ENCODE measurements at places on chromosomes 7 and 10. TPM values are rescaled to one million over a fixed set of nuclear protein-coding genes. Genes with fewer than 3 reads are reported as not detected.
A peak's percentile ranks its signal among the peaks of the same experiment; 100 is the strongest.

Gene WIPF3
- total RNA-seq = 4.4 TPM

Gene TAS2R41
- total RNA-seq = not detected

Gene CHST3
- 22.6 TPM for total RNA-seq

Gene C10orf143
- total RNA-seq = 2.8 TPM

Gene NKX1-2
- total RNA-seq = not detected

Gene CRYGN
- total RNA-seq = not detected

Gene KCP
- 0.28 TPM for total RNA-seq

- no peak for DNase-seq
These were observed 668 bp downstream of the GPR37 start for GRCh38 chr7:124764847-124765400.

DNA sequence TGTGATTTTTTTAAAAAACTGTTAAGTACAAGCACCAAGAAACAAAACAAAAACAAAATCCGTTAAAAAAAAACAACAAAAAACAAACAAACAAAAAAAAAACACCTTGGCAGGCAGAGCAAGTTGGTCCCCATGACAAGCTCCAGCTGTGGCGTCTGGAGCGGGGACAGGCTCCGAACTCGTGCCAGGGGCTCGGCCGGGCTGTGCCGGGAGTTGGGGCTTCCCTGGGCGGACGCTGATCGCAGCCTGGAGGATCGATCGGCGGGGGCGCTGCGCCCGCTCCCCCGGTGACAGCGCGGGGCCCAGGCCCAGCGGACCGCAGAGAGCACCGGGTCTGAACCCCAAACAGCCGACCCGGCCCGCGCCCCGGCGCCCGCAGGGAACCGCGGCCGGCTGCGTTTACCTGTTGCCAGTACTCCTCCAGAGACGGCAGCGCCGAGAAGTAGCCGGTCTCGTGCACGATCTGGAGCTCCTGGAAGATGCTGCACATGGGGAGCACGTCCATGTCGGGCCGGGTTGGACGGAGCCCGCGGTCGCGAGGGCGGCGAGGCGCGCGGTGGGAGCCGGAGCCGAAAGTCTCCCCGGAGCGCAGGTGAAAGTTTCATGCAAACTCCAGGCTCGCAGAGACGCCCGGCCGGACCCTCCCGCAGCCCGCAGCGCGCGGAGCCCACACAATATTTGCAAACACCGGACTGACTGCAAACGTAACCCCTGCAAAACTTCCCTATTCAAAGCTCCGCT lies at the start of gene KLF6:
Gene KLF6, minus strand, starts transcription at position 700 of the 741 bp plus-strand sequence. Its CDS starts 195 bp downstream, at position 505.
- DNase-seq = peak; percentile 89

- DNase-seq = no peak
These were observed 181.6 kb downstream of the EVX1 start for GRCh38 chr7:27424231-27424630.

GRCh38 chr7:128042012-128042411 lies 10.8 kb upstream of the LRRC4 start:
- no peak for DNase-seq

DNA sequence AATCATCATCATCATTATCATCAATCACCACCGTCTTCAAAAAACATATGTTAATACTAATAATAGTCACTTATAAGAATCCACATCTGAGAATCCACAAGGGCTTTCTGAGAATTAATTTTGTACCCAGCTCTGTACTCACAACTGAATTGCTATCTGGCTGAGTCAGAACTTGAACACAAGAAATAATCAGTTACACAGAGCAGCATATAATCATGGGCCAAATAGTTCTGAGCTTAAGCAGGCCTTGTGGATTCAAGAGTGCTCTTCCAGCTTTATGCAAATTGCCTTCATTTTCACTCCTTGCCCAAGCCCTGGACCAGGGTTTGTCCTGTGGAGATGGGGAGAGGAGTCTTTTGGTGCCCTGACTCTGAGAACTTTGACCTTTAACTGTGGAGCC lies 304.5 kb downstream of the ZNF248 start:
- DNase-seq = no peak

DNA sequence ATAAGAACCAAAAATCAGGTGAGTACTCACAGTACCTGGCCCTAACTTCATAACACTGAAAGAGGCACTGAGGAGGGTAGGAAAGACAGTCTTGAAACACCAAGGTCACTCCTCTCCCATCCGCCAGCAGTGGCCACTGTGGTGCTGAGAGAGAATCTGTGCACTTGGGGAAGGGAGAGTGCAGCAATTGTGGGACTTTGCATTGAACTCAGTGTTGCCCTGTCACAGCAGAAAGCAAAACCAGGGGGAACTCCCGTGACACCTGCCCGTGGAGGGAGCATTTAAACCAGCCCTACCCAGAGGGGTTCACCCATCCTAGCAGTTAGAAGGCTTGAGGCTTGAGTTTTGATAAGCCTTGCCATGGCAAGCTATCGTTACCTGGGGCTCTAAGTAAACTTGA lies 35.2 kb upstream of the MAP3K8 start:
- DNase-seq = no peak

DNA sequence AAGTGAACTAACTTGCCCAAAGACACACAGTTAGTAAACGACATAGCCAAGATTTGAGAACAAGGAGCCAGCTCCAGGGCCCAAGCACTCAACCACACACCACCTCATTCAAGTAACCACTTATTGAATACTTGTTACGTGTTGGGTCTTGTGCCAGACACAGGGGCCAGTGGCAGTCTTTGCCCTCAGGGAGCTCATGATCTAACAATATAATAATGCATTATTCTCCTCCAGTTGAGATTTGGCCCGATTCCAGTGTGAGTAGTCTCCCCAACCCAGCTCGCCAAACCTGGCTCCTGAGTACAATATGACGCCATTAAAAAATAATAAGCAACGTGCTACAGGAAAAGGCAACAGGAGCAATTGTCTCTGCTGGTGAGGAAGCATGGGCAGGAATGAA lies 14.4 kb upstream of the STK17A start:
- no peak for DNase-seq

GRCh38 chr7:135168489-135169140 lies 1.9 kb downstream of the CYREN start:
- no peak for DNase-seq

- no peak for DNase-seq
These were observed 42.2 kb upstream of the LAMB1 start for GRCh38 chr7:108045154-108045553.

DNA sequence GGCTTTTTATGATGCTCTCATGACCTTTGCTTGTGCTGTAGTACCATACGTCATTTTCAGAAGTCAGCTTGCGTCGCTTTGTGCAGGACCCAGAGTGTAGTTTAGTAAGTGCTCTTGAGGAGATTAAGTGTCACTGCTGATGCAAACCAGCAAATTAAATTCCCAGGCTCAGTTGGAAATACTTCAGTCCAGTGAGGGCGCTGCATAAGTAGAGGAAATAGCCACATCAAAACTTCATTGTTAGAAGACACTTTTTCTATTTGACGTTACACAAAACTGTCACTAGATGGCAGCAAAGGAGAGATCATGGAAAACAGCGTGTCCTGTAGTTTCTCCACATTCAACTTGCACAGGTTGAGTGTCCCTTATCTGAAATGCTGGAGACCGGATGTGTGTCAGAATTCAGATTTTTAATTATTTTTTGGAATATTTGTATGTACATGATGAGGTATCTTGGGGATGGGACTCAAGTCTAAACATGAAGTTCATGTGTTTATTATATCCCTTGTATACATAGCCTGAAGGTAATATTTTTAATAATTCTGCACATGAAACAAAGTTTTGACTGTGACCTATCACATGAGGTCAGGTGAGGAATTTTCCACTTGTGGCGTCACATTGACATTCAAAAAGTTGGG lies 7.9 kb downstream of the ZNF22 start:
- no peak for DNase-seq

- peak; percentile 65 for DNase-seq
These were observed 8.4 kb downstream of the TRIM24 start for GRCh38 chr7:138468244-138469123.

DNA sequence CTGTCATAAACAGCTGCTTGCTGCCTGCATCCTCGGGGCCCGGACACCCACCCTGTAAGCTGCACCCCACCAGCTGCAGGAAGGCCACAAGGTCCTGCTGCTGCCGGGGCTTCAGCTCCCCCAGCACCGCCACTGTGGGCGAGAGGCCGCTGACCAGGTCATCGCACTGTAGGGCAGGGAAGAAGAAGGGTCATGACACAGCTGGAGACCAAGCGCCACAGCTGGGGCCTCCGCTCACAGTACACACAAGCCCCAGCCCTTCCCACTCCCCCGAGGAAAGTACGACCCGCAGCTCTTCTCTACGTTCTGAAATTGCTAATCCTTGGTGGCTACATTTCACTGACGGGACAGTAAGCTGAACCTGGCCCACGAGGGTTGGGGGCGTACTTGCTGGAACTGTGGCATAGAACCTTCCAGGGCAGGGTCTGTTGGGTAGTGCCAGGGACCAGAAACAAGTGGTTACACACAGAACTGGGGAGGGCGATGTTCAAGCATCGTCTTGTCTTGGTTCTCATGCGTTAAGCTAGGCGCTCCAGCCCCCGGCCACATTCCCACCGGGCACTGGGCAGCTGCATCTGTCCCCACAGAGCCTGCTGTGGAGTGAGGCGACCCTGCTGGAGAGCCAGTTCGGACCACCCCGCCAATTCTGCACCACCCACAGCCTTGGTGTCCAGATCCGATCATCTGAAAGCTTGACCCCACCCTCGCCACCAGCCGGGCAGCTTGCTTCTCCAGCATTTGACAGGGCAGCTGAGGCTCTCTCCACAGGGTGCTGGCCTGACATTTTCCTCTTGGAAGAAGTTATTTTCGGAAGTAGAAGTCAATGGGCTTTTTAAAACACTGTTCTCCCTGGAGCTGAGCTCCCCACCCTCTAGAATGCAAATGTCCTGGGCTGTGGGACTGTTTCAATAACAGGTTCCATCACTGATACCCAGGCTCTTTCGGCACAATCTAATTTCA lies 50.8 kb downstream of the GSDME start:
- no peak for DNase-seq

DNA sequence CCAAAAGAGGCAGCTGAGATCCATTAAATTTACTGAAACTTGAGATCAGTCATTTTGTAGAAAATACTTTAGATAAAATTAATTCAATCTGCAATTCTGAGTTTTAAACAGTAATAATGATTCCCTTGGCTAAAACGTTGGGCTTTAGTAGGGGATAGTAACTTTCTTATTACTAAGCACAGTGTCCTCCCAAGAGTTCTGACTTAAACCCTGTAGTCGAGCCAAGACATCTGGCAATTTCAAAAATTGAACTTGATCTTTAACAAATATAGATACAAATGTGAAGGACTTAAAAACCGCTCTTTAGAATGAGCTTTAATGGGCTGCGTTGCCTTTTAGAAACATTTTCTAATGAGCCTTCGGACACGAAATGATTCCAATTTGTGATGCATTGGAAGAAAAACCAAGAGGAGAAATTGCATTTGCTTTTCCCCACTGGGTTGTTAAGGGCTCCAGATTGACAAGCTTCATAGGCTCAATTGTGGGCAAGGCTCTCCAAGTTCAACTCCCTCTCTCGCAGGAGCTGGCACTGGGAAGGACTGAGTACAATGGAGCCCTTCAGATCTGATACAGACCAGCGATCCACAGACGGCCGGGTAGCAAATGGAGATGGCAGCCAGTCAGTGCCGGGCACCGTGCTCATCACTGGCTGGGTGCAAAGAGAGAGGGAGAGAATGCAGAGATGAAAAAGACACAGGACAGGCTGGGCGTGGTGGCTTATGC lies 921.3 kb upstream of the AUTS2 start:
- DNase-seq = no peak

- no peak for DNase-seq
These were observed 297.8 kb downstream of the CNTNAP2 start for GRCh38 chr7:146414373-146414772.

DNA sequence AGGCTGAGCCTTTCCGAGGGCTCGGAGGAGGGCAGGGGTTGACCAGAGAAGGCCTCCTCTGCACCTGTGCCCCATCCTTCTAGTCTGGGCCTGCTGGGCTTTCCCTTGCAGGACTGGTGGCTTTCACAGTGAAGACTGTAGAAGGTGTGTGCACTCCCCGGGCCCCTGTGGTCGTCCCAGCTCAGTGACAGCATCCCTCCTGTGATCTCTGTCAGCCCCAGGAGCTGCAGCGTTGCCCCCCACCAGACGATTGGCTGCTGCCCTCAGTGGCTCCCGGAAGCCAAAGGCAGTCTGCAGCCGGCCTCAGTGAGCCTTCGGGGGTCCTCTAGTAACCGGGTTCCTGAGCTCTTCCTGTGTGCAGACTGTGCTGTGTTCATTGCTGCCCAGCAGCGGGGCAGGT lies 69.4 kb upstream of the EN2 start:
- no peak for DNase-seq
